ENCODE measurements at places on chromosomes 1 and 21. TPM values are rescaled to one million over a fixed set of nuclear protein-coding genes. Genes with fewer than 3 reads are reported as not detected.

Gene FCRL4
- not detected for total RNA-seq

Gene VAV3
- total RNA-seq: 4.0 TPM

Gene GJA8
- total RNA-seq: not detected

Gene CBR1
- 33.5 TPM for total RNA-seq

Gene AMIGO1
- 14.2 TPM for total RNA-seq

Gene IL20
- total RNA-seq: not detected

Gene HPDL
- total RNA-seq: not detected

GRCh38 chr1:61853583-61853982 lies 111.3 kb downstream of the PATJ start:
- no peak for DNase-seq

DNA sequence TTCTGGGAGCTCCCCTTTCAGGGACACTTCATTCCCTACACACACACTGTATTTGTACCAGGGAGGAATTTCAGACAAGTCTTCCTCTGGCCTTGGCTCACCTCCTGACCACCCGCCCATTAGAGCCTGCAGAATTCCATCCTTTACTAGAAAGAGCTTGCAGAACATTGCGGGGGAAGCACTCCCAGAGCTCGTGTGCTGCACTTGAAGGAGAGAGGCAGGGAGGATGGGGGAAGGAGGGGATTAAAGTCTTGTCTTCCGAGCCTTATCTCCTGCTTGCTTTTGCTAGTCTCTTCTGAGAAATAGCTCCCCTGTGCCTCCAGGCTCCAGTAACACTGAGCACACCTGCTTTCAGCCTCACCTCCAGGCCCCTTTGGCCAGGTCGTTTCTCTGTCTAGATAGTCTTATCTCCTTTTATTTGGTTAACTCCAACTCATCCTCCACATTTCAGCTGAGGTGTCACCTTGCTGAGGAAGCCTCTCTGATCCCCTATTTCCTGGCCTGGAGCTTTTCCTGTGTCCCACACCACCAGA lies 62.0 kb downstream of the PCNX2 start:
- DNase-seq: no peak

DNA sequence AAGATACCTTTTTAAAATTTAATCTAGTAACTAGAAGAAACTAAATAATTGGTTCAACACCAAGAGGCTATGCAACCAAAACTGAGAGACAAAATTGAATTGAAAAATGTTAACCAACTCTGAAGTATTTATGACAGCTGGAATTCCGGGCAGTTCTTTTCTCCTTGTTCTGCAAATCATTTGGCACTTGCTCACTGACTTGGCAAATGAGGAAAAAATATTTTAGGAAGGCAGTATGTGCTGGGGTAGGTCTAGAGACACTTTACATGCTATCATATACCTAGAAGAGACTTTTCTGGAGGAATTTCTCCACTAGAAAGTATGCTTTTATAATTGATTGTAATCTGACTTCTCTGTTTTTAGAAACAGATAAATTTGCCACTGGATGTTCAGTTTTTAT lies 22.1 kb upstream of the SH3D21 start:
- DNase-seq: no peak

- peak; percentile 41 for DNase-seq
Measured at GRCh38 chr1:228004331-228004855, 2.4 kb upstream of the WNT3A start.

DNA sequence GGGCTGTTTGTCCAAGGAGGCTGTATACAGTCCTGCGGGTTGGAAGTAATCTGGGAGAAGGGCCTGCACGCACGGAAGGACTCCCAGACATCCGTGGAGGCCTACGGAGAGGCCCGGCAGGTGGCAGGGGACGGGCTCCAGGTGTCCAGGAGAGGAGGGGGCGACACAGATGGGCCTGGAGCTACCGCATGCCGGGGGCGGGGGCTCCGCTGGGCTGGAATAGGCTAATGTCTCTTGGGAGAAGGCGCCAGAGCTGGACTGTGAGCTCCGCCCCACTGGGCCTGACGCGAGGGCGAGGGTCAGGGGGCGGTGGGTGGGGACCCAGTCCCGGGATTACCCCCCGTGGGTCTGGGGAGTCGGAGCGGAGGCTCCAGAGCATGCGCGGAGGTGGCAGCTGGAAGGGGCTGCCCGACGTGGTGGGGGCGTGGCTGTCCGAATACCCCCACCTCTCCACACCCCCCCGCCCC lies 659 bp downstream of the AGO1 start:
- peak; percentile 66 for DNase-seq

GRCh38 chr1:205783904-205784303 lies 8.6 kb upstream of the RAB29 start:
- no peak for DNase-seq

- DNase-seq: no peak
Measured at GRCh38 chr1:5821540-5822176, 170.6 kb downstream of the NPHP4 start.

GRCh38 chr1:168298446-168298845 lies 17.8 kb downstream of the TBX19 start:
- no peak for DNase-seq

GRCh38 chr1:224874775-224875174 lies 54.7 kb upstream of the DNAH14 start:
- no peak for DNase-seq

GRCh38 chr1:89883030-89883379 lies 62.2 kb downstream of the LRRC8D start:
- DNase-seq: no peak

DNA sequence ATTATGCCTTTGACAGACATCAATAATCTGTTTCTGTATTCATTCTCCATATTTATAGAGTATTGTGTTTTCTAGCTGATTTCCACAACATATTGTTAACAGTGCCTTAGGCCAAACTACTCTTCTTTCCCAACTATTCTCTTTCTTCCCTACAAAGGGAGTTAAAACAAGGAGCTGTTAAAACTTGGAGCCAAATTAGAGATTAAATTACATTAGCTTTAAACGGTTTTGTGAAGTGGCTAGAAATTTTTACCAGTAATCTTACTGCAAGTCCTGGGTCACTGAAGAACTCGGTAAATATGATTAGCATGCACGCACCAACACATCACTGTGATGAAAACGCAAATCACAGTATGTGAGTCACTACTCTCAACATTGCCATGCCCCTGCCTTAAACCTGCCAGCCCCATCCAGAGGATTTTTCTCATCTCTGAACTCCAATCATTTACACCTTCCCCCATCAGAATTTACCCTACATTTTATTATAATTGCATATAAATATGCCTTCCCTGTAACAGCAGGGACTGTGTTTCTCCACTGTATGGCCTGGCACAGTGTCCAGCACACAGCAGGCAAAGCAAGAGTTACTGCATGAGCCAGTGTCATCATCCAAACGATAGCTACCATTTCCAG lies 1.5 kb upstream of the PRDX6 start:
- peak; percentile 52 for DNase-seq

GRCh38 chr1:58815069-58815685 lies 31.3 kb upstream of the JUN start:
- DNase-seq: peak; percentile 87

DNA sequence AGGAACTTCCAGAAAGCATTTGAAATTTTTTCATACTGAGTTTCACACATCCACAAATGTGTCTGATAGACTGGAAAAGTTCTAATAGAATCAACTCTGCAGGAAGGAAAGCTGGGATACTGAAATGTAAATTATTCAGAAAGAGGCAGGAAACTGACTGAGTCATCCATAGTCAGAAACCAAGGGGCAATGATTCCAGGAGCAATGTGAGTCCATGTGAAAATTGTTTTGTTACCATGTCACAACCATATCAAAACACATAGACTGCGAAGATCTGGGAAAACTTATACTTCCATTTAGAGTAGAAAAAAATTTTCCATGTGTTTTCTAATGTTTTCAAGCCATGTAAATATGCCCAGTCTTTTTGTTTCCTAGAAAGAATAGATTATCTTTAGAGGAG lies 142.3 kb upstream of the TMPRSS15 start:
- no peak for DNase-seq

DNA sequence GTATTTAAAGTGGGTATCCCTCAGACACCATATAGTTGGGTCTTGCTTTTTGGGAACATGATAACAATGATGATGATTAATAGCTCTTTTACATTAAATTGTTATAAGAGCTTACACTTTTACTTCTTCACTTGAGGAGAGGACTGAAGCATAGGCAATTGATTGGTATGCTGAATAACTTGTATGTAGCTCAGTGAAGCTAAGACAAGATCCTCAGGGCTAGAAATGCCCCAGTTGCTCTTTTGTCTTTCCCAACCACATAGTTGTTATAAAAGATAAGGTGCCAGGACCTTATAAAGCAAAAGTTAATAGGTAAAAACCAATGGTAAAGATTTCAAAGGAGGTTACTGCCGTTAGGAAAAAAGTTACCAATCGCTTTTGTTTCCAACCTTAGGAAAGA lies 123.4 kb downstream of the KCNK1 start:
- no peak for DNase-seq

GRCh38 chr1:183685112-183685713 lies 32.1 kb upstream of the APOBEC4 start:
- no peak for DNase-seq

DNA sequence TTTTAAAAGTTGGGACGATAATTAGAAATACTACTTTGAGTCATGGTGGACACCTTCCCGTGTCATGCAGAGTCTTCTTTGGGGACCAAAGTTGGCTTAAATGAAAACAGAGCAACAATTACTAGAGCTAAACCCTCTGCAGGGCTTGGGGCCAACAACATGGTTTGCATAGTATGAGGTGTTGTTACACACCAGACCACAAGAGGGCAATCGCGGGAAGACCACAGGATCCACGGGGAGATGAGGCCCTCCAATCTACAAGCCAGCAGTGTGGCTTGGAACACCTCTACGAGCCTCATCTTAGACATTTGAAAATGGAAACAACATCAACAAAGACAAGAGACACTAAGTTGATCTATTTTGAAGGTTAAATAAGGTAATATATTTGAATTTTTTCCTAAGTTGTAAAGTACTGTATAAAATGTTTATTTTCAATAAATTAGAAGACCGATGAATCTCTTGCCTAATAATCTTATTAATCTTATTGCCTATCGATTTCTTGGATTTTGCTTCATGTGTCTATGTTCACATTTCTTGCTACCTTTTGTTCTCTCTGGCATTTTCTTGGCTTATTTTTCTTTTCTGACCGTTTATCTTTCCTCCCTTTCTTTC lies 8.2 kb upstream of the SMCP start:
- DNase-seq: peak; percentile 49

DNA sequence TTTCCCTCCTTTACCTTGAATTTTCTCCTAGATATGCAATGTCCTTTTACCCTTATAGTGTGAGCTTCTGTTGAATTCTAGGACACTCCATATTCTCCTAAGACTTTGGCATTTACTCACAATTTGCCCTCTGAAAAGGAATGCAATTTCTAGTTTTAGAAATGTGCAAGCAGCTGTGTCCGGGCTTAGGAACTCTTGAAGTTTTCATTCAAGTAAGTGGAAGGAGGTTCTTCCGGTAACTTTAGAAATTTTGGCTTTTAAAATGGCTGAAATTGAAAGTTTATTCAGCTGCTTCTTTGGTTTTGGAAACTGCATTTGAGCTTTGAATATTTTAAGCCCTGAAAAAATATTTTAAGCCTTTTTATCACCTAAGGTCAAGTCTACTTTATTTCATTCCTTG lies 56.3 kb downstream of the DPH5 start:
- DNase-seq: no peak

GRCh38 chr1:167431909-167432650 lies 86.2 kb downstream of the CD247 start:
- no peak for DNase-seq

DNA sequence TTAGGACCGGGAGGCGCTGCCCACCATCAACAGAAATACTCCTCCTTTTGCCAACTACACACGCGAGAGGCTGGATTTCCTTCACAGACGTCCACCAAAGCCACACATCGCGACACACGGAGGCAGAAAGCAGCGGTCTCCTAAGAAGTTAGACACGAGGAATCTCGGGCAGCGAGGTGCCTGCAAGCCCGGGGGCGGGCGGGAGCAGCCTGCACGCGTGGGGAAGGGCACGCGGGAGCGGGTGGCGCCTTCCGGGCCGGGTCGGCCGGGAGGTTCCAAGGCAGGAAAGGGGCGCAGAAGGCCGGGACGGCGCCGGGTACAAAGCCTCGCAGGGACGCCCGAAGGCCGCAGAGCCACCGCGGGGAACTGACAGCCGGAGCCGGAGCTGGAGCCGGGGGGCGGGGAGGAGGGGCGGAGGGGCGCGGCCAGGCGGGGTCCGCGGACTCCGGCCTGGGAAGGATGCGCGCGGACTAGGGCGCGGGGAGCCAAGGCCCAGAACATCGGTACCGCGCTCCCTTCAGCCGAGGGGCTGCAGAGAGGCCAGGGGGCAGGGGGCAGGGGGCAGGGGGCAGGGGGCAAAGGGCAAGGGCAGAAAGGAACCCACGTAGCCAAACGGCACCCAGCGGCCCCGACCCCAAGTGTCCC lies 722 bp downstream of the NPHP4 start:
- DNase-seq: peak; percentile 80
